ENCODE measurements at places on chromosomes 4 and X.

DNA sequence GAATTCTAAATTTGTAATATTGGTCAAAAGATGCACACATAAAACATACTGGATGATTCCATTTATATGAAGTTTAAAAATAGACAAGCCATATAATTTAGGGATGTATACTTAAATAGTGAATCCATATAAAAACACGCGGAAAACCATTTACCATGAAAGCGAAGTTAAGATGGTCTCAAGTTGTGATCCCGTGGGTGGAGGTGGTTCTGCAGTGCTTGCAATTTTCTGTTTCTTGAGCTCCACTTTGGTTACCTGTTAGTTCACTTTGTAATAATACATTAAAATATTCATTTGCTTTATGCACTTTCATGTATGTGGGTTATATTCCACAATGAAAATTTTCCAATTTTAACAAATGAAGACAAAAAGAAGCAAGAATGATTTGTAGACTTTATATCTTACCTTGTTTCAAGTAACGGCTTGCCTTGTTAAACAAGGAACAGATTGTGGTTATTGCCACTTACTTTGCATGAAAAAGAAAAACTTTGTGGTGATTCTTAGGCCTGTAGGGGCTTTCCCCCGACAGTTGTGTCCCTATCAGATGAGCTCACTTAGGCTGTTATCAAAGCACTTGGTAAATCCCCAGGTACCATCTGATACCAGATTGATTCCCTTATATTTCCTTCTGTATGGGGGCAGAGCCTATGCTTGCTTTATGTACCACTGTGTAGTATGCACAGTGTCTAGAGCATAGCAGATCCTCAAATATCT is 12.2 kb downstream of the UCP1 start:
- DNase-seq, result no peak

DNA sequence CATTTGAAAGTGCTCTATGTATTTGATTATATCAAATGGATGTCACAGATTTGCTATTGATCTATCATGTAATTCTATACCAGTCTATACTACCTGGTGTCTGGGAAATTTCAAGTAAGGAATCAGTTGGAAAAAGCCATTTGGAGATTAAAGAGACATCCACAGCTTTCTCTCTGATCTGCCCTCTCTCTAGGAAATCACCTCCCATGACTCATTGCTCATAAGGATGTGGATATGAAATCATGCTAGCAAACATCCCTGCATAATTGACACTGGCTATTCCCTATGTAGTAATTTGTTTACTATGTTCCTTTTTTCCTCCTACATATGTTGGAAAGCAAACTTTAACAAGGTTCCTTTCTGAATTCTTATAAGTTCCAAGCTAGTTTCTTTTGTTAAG is 94.3 kb downstream of the TEX13A start:
- no peak for DNase-seq

DNA sequence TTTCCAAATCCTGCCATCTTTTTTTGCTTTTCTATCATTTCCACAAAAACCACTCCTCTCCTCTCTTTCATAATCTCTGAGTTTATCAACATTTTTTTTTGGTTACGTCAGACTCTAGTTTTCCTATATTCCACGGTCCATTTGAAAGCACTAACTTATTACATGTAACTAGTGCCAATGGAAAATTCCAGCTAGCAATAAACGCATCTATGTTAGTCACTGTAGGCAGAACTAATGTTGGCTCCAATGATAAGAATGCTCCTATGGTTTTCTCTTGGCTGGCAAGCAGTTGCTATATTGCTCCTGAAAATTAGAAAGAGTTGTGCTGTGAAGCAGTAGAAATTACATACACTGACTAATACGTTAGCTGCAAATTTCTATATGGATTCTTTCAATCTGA is 634.6 kb upstream of the FTHL17 start:
- no peak for DNase-seq

DNA sequence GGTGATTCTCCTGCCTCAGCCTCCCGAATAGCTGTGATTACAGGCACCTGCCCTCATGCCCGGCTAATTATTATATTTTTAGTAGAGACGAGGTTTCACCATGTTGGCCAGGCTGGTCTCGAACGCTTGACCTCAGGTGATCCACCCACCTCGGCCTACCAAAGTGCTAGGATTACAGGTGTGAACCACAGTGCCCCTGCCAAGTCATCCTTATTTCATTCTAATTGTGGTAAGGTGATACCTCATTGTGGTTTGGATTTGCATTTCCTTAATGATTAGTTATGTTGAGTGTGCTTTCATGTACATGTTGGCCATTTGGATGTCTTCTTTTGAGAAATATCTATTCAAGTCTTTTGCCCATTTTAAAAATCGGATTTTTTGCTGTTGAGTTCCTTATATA is 93.0 kb downstream of the USP9X start:
- no peak for DNase-seq

DNA sequence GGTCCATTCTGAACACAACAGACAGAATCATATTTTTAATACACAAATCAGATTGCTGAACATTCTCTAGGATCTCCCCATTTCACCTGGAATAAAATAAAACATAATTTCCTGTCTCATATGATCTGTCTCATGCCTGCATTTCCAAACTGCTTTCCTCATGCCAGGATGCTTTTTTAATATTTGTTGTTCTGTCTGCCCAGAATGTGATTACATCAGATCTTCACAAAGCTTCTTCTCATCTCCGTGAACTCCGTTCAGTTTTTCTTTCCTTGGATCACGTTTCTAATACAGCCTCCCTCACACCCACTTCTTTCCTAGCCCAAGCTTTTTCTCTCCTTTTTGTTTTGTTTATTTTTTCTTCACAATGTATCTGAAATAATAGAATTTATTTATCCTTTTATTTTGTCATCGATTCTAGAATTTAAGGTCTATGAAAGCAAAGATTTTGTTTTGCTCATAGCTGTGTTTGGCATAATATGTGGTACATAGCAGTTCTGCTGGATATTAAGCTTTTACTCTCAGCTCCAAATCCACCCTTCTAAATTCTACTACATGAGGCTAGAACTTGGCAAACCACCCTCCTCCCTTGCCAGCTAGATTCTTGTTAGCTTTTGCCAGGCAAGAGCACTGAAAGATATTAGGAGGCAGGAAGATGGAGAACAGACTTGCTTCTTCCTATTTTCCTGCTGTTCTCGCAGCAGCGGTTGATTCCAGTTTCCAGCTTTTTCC is 165.5 kb upstream of the SLIT2 start:
- DNase-seq, result peak; percentile 21

DNA sequence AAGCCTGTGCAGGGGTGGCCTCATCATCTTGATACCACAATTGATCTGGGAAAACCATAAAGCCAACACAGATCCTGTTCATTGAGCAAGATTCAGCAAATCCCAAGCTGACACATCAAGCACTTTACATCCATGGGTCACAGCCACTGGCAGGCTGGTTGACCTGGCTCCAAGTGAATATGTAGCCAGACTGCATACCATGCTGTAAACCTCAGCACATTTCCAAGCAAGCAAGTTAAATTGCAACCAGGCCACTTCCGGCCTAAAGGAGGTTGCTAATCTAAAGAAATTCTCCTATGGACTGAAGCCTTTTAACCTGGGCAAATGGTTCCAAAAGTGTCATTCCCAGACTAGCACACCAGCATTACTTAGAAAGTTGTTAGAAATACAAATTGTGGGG is 54.4 kb upstream of the USP26 start:
- DNase-seq, result no peak

GRCh38 chrX:80335062-80335830 is 85.0 kb upstream of the TENT5D start:
- DNase-seq, result no peak

GRCh38 chrX:111352424-111352823 is 59.6 kb downstream of the DCX start:
- DNase-seq, result peak; percentile 21

DNA sequence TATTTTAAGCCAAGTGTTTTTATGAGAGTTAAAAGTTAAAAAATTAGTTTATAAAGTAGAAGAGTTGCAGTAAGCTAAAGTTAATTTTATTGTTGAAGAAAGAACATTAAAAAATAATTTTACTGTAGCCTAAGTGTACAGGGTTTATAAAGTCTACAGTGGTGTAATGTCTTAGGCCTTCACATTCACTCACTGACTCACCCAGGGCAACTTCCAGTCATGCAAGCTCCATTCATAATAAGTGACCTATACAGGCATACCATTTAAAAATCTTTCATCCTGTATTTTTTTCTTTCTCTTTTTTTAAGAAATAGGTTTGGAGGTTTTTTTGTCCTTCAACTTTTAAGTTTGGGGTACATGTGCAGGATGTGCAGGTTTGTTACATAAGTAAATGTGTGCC is 87.9 kb upstream of the NR3C2 start:
- DNase-seq, result no peak

- no peak for DNase-seq
Observed at GRCh38 chrX:115350711-115351381, 61.3 kb downstream of the LUZP4 start.

GRCh38 chrX:10514891-10515290 is 105.5 kb downstream of the MID1 start:
- peak; percentile 1 for DNase-seq

DNA sequence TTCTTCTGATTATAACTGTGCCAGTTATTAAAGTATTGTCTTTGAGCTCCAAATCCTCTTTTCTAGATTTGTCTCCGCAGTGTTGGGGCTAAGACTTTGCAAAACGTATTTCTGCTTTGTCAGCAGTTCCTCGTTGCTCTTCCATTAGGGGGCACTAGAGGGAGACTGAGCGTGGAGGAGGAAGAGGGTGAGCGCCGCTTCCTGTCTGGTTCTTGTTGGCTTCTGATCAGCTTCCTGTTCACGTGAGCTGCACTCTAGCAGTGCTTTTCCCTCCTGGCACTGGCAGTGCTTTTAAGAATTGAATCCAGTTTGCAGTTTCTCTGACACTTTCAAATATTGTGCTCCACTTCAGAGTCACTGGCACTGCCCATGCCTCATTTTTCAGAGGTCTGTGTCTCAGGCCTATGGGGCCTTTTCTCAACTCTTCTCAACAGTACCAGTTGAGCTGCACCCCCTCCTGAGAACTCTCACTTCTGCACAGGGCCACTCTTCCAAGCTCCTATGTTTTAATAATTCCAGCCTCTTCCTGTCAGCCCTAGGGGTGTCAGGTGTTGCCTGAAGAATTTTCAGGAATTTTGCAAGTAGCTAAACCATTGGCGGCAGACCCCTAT is 54.4 kb upstream of the LCORL start:
- peak; percentile 25 for DNase-seq

GRCh38 chr4:15893962-15894361 is 44.6 kb downstream of the FGFBP1 start:
- DNase-seq, result no peak

- DNase-seq, result no peak
Observed at GRCh38 chr4:127162741-127163140, 470.0 kb upstream of the INTU start.

- DNase-seq, result no peak
Observed at GRCh38 chr4:30281986-30282385, 438.2 kb upstream of the PCDH7 start.

DNA sequence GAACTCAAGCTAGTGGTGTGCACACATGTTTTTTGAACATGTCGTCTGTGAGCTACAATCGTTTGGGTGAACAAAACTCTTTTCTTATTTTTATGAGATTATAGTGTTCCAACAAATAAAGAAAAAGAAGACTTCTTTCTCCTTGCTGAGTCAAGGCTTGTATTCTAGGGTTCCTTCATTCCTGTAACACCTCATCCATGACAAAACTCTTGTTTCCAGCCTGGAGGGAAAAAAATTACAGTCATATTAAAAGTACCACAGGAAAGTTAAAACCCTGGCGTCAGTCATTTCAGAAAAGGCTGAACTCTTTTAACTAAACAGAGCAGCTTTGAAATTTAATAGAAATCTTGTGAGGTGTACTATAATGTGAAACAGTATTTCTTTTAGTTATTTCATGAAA is 79.2 kb upstream of the BOD1L1 start:
- no peak for DNase-seq

- DNase-seq, result no peak
Observed at GRCh38 chrX:45128896-45129454, 71.7 kb downstream of the DIPK2B start.

- DNase-seq, result no peak
Observed at GRCh38 chr4:40937140-40937725, 187.5 kb downstream of the NSUN7 start.

- no peak for DNase-seq
Observed at GRCh38 chr4:147605499-147605898, 11.7 kb upstream of the TMEM184C start.

- no peak for DNase-seq
Observed at GRCh38 chr4:153468587-153468986, 2.4 kb downstream of the TMEM131L start.

Data from Ammon's horn (tissue), 1 donor.